ENCODE measurements at places on chromosomes 4 and X. TPM values are rescaled to one million over a fixed set of nuclear protein-coding genes. Genes with fewer than 3 reads are reported as not detected.

The EPHA5 gene
- total RNA-seq = not detected

The CCKAR gene
- total RNA-seq = not detected

- no peak for DNase-seq
Measured at GRCh38 chrX:85375333-85375738, 4.1 kb downstream of the POF1B start.

The PARM1 gene
- total RNA-seq = not detected

DNA sequence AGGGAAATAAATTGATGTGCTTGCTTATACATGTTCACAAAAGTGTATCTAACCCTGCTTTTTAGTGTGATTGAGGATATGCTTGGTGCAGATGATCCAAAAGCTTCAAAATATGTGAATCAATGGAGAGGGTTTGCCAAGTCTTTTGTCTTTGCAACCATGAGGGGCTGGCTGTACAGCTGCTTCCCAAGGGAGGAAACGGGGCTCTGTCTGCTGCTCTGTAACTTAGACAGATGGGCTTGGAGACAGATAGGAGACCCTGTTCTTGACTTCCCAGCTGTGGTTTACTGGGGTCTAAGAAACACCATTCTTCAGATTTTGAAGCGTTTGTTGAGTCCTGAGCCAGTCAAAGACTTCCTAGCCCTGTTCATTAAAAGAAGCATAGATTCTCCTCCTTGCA lies 152.3 kb downstream of the DCLK2 start:
- DNase-seq = no peak

The RBM46 gene
- total RNA-seq = not detected

The RPS6KA6 gene
- total RNA-seq = not detected

The CTAG1A gene
- total RNA-seq = not detected

DNA sequence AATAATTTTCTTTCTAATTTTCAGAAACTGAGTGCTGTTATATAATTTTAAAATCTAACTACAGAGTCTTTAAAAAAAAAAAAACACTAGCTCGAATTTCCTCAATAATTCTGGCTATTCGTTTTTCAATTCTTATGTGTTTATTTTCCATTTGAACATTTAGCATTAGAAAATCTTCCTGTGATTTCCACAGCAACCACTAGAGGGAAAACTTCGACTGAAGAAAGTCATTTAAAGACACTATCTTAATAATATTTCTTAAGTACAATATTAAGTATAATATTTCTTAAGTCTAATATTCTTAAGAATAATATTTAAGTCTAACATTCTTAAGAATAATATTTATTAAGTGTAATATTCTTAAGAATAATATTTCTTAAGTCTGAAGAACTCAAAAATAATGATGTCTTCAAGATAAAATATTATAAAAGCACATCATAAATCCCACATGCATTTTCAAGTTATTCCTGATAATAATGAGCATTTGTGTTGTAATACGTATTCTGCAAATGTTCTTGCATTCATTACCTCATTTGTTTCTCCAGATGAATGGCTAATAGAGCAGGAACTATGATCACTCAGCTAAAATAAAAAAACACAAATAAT lies 118.4 kb upstream of the WDR17 start:
- peak; percentile 34 for DNase-seq

- no peak for DNase-seq
Measured at GRCh38 chr4:102335616-102336015, 9.7 kb downstream of the SLC39A8 start.

DNA sequence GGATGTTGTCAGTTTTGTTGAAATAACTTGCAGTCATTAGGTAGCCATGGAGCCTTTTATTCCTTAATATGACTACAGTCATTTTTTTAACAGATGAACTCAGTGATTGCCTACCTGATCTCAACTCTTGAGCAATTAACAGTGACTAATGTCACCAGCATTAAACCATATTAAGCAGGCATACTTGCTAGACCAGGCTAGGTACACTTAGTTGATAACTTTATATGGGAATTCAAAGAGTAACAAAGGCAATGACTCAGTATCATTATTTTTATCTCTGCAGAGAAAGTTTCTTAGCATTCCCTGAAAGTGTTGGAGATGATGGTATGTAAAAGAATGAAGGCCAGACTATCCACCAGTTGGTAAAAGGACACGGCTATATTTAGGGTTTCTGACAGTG lies at the start of gene C4orf54:
Gene C4orf54 (minus strand): TSS at position 31 of the 400 bp plus-strand sequence. CDS start 3,180 bp downstream, outside the sequence.
- DNase-seq = peak; percentile 6

GRCh38 chr4:140861359-140862176 lies 105.4 kb upstream of the TBC1D9 start:
- DNase-seq = peak; percentile 74

DNA sequence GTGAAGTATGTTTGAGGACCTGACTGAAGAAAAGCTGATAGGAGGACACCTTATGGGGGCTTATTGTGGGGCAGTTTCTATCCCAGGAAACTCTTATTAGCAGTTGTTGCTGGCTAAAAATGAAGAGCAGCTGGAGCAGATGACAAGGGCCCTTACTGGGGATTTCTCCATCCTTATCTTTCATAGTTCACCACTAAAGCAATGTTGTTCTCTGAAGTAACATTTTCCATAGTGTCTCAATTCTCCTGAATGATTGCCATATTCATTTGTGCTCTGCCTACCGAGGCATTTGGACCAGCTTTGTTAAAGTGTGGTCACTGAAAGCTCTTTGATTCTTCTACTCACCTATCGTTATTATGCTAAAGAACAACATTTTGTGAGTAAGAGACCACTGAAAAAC lies 7.7 kb downstream of the ENOX2 start:
- DNase-seq = no peak

The C4orf17 gene
- total RNA-seq = not detected

GRCh38 chr4:46844325-46844917 lies 64.6 kb downstream of the COX7B2 start:
- DNase-seq = peak; percentile 44

DNA sequence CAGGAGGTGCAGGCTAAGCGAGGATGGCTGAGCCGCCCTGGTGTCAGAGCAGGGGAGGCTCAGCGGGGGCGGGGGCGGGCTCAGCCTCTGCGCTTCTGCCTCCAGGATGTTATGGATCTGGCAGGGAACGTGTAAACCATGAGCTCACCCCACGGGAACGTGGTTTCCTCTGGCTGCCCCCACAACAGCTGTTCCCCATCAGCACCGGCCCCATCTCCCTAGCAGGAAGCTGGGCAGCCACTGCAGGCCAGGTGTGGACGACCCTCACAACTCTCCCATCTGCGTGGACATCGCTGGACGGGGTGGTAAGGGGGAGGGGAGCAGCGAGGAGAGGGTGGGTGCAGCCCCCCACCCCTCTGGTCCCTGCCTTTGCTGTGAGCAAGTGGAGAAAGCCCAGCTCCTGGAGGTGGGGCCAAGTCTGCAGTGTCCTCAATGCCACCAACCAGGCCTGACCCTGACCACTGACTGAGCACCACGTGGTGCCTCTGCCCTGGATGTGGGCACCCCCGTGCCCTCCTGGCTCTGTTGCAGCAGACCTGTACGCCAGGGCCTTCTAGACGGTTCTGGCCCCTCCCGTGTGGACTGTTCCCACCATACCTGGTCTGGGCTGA lies 28.1 kb upstream of the SPON2 start:
- peak; percentile 57 for DNase-seq

DNA sequence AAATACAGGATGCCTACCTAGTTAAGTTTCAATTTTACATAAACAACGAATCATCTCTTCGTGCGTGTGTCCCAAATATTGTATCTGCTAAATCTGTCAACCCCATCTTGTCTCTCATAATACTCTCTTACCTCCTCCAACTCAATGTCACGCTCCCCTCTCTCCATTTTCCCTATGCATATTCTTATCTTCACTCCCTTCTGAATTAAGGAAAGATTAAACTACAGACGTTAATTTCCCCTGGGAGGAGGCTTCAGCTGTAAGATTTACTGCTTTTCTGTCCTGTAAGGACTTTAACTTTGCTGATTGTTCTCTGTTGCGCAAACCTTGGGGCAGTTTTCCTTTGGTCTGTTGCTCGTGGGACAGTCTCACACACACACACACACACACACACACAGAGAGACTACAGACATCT lies 455 bp upstream of the ABCB7 start:
- peak; percentile 2 for DNase-seq

DNA sequence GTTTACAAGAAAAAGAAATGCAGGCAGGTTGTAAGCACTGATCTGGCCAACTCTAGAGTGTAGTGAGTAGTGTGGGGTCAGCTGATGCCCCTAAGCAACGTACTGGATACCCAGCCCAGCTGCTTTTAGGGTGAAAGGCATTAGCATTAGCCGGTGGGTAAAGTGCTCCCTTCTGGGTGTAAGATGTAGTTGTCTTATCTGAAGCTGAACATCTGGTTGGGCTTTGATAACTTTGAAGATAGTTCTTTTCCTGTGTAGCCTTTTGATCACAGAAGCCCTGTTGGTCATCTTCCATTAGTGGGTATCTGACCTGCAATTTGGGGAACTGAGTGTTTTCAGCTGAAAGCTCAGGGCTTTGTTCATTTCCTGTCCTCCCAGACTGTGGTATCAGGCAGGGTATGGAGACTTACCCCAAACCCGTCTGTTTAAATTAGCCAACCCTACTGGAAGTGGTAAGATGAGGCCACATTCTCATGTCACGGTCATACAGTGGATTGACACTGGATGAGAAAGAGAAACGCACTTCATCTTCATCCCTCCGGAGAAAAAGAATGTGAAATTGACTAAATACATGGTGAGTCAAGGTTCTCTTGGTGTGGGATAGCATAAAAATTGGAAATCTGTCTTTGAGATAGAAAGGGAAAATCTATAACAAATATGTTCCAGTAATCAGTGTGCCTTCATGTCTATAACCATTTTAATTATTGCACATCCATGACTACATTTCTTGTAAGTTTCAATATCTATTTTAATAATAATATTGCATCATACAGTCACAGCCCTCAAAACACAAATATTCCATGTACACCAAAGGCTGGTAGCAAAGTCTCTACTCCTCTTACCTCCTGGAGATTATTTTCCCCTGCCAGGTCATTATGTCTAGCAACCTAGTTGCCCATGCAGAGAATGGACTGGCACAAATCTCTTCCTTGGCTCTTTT lies 8.7 kb downstream of the RHOH start:
- no peak for DNase-seq

DNA sequence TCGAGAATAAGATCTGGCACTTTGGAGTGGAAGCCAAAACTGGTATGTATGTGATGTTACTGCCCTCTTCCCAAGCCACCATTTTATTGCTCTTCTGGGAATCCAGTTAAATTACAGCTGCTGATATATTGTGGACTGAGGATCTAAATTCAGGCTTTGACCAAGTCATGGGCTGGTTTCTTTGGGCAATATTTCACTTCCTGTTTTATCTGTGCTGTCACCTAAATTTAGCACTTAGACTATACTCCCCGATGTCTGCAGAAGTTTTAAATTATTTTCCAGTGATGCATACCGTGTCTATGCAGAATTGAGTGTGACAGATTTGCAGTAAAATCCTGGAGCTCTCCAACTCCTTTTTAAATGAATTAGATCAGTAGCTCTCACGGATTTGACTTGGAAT lies 100.0 kb downstream of the TEX13A start:
- no peak for DNase-seq

DNA sequence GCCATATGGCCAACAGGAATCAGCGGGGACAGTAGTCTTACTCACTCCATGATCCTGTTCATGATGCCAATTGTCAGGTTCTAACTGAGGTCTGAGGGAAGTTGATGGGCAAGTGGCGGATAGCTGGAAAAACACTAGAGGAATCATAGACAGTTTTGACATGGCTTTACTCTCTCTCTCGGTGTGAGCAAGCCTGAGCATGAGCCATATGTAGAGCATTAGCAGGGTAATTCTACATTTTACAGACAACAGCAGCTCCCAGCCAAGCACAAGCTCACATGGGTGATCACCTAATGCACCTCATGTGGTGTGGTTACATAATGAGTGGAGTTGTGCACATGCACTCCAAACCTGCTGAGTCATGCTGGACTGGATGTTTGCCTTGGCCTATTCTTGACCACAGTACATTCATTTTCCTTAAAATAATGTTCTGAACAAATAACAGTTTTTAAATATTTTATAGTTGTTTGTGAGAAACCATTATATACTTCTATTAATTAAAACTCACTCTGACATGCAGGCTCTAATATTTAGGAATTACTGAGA lies 429.2 kb downstream of the GPAT3 start:
- peak; percentile 34 for DNase-seq

DNA sequence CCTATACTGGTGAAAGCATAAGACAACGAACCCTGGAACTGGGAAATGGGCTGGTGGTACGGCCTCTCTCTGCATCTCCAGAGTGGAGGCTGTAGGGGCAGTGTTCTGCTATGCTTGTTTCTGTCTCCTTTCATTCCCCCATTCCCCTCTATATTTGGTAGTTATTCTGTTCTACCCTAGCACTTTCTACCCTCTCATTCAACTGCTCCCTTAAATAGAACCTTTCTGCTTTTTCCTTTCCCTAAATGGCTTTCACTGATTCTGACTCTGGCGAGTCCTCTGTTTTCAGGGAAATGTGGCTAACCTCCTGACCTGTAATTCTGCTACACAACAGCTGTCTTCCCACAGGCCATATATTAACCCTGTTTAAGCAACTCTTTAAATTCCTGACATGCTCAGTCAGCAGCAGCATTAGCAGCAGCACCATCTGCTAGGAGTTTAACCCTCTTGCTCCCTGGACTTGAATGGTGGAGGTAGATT lies 94.2 kb downstream of the CXCL13 start:
- peak; percentile 62 for DNase-seq

- no peak for DNase-seq
Measured at GRCh38 chrX:121755541-121755940, 708.1 kb downstream of the GLUD2 start.

- DNase-seq = peak; percentile 24
Measured at GRCh38 chr4:121421594-121421993, 40.8 kb upstream of the QRFPR start.

- DNase-seq = no peak
Measured at GRCh38 chrX:107506596-107507031, 57.2 kb downstream of the FRMPD3 start.

GRCh38 chr4:102358128-102358527 lies 12.8 kb upstream of the SLC39A8 start:
- DNase-seq = no peak

GRCh38 chrX:122622795-122623194 lies 561.3 kb upstream of the GRIA3 start:
- no peak for DNase-seq

The UNC5C gene
- 17.4 TPM for total RNA-seq
